ENCODE measurements at places on chromosomes 7 and 10.

GRCh38 chr7:311796-312195 is 21.8 kb downstream of the FOXL3 start:
- no peak for DNase-seq

GRCh38 chr7:36613031-36613614 is 111.2 kb downstream of the AOAH start:
- no peak for DNase-seq

- DNase-seq, result no peak
Observed at GRCh38 chr10:31070025-31070424, 38.4 kb upstream of the ZNF438 start.

GRCh38 chr10:1268831-1269230 is 212.6 kb downstream of the WDR37 start:
- DNase-seq, result no peak

DNA sequence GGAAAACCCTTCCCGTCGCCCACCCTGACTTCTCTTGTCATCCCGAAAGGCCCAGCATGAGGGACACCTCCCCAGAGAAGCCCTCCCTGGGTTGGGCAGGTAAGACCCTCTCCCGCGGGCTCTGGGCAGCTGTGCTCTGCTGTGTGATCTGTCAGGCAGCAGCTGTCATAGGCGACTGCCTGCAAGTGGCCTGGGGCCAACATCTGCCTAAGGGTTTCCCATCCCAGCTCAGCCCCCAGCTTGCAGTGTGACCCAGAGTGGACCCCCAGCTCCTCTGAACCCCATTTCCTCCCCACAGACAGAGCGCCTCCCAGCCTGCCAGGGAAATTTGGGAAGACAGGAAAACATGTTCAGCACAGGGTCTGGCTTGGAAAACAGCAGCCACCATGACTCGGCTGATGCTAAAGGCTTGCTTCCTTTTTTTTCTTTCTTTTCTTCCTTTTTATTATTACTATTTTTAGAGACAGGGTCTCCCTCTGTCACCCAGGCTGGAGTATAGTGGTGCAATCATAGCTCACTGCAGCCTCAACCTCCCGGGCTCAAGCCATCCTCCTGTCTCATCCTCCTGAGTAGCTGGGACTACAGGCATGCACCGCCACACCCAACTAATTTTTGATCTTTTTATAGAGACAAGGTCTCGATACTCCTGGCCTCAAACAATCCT is 18.3 kb upstream of the TNRC18 start:
- DNase-seq, result no peak

DNA sequence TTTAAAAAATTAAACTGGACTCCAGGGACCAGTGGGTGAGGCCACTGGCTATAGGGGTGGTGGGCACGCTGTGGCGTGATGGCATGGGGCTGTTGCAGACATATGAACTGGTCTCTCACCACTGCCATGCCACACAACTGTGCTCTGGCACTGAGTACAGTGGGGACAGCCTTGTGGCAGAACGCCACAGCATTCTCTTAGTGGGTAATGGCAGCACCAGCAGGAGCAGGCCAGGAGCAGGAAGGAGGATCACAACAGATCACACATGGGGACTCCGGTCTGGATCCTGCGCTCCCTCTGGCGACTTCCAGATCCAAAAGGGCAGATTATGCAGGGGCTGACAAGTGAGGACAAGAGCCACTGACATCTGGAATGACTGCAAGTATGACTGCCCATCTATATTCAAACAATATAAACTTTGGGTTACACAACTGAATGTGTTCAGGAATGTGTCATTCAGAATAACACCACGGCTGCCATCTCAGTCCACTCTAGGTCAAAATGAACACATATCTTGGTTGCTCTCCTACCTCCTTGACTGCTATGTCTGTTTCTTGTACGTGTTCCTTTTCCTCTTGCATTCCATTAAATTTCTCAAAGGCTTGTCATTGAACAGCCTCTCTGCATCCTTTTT is 176.0 kb downstream of the KMT2E start:
- no peak for DNase-seq

GRCh38 chr7:34928052-34928451 is 109.2 kb downstream of the DPY19L1 start:
- DNase-seq, result no peak

GRCh38 chr7:45930967-45931366 is 9.9 kb upstream of the IGFBP3 start:
- no peak for DNase-seq

GRCh38 chr10:29146311-29147100 is 142.4 kb upstream of the LYZL1 start:
- no peak for DNase-seq

DNA sequence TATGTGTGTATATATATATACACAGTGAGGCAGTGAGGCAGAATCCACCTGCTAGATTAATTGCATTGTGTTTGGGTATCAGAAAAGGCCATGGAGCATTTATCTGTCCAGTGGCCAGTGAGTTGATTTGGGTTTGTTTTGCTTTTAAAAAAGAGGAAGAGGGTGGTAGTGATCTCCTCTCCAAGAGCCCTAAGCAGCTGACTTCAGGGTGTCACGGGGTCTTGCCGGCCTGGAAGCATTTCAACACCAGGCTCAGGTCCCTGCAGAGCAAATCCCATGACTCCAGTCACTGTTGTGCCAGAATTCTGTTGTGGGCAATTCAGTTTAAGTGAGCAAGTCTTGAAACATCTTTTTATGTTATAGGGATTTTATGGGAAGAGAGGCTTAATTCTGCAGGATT is 30.6 kb upstream of the GPNMB start:
- no peak for DNase-seq

GRCh38 chr7:91636129-91636724 is 244.3 kb downstream of the MTERF1 start:
- no peak for DNase-seq

DNA sequence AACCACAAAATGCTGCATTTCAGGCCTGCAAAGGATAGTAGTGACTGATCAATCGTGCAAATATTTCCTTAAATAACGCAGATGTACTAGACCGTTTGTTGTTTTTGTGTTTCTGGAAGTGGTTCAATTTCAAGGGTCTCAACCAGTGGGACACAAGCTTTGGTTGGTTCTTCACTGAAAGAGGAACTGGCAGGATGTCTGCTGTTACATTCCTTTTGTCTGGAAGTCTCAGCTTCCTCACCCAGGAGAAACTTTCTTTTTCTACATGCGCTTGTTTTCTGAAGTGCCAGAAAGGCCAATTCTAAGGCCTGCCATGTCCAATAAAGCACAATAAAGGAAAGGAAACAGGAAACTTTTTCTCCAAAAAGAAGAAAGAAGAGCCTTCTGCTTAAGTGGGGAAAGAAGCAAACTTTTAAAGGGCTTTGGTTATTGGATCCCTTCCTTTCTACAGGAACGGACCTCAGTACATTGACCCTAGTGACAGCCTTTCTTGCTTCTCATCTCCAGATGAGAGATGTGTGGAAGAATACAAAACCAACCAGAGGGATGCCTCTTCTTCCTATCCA is 4.1 kb downstream of the DKK1 start:
- DNase-seq, result no peak

GRCh38 chr7:98571986-98572385 is 45.1 kb upstream of the NPTX2 start:
- no peak for DNase-seq

GRCh38 chr7:50828801-50829200 is 46.1 kb upstream of the GRB10 start:
- DNase-seq, result no peak
